ENCODE measurements at places on chromosomes 7 and 10.
A peak's percentile ranks its signal among the peaks of the same experiment; 100 is the strongest.

DNA sequence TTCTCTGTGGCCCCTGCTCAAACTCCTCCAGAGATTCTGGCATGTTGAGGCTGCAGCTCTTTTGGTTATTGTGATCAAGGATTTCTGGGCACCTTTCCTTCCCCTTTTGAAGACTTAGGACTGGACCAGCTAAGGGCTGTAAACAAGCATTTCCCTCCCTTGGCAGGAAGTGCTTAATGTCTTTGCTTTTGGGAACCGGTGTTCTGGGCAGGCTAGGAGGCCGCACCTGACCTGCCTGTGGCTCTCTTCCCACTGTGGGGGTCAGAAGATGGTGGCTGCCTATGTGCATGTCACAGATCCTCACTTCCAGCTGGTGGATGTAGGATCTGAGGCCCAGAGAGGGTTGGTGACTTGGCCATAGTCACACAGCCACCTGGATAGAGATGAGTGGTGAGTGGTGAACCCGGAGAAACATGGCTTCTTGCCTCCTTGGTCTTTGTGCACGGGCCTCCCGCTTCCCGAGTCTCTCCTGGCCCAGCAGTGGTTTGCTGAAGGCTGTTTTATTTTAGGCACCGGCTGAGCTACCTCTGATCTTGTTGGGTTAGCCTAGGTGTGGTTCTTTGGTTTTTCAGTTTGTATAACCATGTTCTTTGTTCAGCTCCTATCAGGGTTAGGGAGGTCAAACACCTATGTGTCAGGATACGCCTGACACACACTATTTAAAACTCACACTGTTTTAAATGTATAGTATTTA is 82.0 kb downstream of the GRK5 start:
- no peak for DNase-seq

DNA sequence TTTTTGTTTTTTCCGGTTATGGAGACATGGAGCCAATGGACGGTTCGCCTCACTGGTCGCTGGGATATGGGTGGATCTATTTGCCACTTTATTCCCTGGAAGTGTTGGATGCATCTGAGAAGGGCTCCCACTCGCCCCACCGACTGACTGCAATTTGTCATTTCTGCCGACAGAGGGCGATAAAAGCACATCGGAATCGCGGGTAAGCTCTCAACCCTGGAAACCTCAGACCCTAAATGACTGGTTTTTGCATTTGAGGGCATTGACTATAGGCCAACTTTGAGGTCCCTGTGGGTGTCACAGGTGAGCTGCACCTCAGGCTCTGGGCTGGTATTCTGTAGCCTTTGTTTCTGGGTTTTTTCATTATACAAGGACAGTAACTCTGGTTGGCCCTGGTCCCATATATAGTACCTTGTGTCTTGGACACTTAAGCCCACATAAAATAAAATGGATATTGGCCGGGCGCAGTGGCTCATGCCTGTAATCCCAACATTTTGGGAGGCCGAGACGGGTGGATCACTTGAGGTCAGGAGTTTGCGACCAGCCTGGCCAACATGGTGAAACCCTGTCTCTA is 11.9 kb upstream of the OPALIN start:
- DNase-seq: peak; percentile 53

DNA sequence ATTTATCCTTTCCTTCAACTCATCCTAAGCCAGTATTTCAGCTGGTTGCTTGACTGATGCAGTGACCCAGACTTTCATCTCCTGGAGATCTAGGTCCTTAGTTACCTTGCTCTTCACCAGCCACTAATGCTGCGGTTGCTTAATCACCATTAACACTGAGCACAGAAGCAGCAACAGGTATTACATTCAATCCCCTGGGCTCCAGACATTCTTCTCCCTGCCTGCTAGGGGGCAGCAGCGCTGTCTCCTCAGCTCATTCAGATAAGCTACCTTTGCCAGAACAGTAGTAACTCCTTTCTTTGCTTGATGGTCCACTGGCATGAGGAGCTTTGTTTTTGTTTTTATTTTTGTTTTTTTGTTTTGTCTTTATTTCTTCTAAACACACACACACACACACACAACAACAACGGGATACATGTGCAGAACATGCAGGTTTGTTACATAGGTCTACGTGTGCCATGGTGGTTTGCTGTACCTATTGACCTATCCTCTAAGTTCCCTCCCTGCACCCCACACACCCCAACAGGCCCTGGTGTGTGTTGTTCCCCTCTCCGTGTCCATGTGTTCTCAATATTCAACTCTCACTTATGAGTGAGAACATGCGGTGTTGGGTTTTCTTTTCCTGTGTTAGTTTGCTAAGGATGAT is 1043.2 kb upstream of the C7orf33 start:
- DNase-seq: no peak

GRCh38 chr10:104638861-104639589 is 2.1 kb upstream of the SORCS3 start:
- no peak for DNase-seq

DNA sequence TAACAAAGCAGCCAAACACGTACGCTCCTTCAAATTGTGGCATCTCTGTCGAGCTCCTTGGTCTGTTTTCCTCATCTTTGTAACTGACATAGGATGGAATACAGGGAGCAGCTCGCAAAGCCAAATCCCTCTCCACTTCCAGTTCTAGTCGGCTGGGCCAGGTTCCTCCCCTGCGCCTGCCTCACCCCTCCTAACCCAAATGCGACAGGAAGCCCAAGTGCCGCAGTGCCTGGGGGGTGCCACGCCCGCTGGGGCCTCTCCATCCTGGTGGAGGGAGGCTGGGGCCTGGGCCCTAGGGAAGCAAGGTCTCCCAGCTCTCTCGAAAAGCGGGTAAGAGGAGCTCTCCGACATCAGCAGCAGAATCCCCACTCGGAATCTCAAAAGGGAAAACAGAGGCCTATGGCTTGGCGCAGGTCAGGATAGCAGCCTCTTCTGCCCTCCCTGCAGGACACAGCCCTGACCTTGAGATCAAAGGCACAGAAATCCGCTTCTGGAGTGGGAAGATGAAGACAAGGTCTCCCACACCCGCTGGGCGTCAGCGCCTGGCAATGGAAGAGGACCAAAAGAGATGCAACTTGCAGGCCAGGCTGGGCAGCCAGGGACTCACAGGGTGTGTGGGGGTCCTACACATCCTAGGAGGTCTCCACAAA is 165.8 kb downstream of the NRF1 start:
- no peak for DNase-seq

DNA sequence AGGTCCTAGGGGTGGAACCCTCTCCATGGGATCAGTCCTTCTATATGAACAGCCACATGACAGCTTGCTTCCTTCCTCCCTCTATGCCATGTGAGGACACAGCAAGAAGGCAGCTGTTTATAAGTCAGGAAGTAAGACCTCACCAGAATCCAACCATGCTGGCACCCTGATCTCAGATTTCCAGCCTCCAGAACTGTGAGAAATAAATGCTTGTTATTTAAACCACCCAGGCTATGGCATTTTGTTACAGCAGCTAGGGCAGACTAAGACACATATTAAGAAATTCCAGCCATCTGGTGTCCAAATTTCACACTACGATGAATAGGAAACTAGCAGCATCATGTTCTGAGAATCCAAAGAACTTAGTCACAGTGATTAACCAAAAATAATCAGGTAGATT is 140.1 kb downstream of the ZFAND4 start:
- no peak for DNase-seq

DNA sequence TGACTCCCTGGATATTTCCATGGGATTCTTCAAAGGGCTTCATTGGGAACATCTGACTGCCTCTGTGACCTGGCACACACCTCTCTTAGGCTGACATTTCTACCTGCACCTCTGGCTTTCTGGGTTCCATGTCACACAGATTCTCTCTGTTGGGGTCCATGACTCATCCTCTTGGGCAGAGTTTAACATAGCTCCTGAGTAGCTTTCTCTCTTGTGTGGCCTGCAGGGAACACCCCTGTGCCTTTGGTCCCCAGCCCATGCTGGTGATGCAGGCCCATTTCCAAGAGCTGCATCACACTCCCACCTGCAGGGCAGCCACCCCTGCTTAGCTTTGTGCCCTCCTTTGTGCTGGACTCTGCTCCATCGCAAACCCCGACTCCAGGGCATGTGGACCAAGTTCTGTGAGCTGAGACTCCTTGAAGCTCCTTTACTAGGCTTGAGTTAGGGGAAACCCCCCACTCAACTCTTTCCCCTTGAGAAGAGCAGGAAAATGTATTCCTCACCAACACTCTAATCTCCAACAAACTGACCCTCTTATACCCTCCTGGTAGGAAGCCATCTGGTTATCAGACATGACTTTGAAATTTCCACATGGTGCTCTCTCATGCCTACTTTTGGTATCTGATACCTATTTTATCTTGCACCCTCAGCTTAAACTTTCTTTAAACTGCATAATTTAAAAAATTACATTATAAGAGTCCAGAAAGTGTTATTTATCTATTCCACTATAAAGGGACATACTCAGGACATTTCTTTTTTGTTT is 93.3 kb downstream of the ZNF777 start:
- no peak for DNase-seq

- DNase-seq: no peak
Observed at GRCh38 chr10:48550071-48550691, 54.7 kb downstream of the ARHGAP22 start.

DNA sequence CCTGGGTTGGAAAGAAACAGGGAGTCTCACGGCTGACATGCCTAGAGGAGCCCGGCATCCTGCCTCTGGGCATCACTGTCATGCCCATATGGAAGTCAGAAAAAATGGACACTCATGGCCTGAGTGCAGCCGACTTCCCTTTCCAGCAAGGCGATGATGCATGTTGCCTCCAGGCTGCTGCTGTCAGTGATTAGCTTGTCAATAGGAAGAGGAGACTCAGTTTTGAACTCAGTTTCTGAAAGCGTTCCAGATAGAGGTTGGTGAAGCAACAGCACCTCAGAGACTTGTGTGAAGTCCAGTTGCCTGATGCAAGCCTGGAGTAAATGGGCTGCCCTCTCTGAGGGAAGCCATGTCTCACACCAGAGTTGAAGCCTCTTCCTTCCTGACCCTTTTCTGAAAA is 148.4 kb downstream of the TPST1 start:
- DNase-seq: no peak

DNA sequence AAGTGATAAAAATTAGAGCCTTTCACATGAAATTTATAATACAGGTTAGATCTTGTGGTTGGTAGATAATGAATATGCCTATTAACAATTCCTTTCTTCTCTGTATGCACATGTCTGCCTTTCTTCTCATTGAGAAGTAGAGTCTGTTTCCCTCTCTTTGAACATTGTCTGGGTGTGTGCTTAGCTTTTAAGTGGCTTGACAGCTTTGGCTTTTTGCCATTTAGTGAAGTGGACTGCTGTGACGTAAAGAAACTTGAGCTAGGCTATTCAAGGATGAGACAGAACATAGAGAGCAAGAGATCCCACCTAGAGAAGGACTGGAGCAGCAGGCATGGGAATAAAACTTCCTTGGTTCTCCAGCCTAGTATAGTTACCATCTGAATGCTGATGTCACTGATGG is 996.7 kb upstream of the CELF2 start:
- no peak for DNase-seq

DNA sequence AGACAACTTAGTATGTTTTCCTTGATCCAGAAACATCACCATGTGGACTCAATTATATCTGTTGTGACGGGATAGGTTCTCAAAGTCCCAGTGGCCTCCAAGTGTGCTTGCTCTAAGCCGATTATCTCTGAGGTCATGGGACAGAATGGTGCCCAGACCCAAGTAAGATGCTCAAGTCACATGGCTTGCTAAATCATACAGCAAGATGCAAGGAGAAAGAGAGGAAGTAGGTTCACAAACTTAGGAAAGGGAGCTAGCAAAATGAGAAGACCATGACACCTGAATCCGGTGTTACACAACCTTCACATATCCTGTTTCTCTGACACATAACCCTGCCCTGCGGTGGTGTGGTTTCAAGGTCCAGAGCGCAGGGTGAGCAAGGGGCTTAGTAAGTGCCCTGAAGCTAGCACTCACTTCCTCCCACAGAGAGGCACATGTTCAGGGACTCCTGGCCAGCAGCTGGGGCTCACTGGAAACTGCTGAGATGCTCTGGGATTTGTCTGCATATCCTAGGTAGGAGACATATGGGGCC is 590.9 kb upstream of the ANKRD30A start:
- DNase-seq: peak; percentile 61

- no peak for DNase-seq
Observed at GRCh38 chr7:116918704-116919103, 34.6 kb upstream of the ST7 start.

- no peak for DNase-seq
Observed at GRCh38 chr7:45220846-45221618, 63.4 kb downstream of the RAMP3 start.

DNA sequence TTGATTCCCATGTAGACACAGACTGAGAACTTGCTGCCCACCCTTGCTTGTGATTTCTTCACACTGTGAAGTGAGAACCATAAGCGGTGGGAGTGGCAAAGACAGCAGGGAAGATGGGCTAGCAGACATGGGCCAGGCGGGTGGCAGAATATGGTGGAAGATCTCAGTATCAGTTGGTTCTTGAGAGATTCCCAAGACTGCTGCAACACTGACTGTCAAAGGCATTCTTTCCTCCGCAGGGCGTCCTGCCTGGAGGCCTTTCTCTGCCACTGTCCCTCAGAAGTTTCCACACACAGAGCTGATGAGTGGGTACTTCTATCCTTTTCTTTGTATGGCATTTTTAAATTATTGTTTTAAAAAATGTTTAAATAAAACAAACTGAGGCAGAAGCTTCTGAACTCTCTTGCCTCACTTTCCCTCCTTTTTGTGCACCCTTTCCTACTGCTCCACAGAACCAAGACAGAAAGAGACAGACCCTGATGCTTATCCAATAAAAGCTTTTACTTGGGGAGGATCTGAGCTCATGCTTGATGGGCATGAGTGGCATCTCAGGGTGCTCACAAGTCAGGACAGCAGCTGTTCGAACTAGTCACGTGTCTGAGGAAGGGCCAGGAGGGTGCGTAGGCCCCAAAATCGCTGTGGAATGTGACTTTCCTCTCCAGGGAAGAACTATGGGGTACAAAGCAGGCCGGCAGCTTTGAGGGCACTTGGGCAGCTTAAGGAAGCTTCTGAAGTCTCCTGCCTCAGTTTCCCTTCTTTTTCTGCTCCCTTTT is 104.7 kb upstream of the PCGF5 start:
- DNase-seq: no peak

GRCh38 chr10:16967866-16968415 is 150.7 kb upstream of the RSU1 start:
- no peak for DNase-seq

GRCh38 chr10:9238041-9238440 is 1183.6 kb downstream of the GATA3 start:
- no peak for DNase-seq

Data from muscle of back (tissue), 13 donors.